Cardiac muscle cell (in vitro differentiated cells and primary cell): ENCODE measurements at places on chromosomes 6 and 20.

- peak; percentile 69 for DNase-seq
Observed at GRCh38 chr6:53961679-53962370, 149.4 kb upstream of the MLIP start.

- no peak for DNase-seq
Observed at GRCh38 chr6:56685994-56686393, 43.3 kb upstream of the DST start.

DNA sequence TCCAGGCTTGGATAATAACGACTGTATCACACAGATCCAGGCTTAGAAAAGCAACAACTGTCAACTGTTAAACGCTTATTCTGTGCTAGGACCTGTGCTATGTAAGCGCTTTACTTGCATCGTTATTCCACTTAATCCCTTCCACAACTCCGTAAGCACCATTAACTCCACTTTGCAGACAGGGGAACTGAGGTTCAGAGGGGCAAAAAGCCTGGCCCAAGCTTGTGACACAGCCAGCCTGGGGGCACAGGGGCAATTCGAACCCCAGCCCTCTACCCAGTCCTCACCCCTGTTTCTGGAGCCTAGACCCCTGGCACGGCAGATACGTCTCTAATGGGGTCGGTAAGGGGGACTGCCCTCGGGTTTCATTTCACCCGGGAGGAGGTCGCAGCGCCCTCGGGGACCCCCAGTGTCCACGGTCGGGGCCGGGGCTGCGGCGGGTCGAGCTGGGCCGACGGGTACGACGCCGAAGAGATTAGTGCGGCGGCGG is 411 bp downstream of the DSN1 start:
- DNase-seq: peak; percentile 6

GRCh38 chr20:10665027-10665561 is 8.7 kb downstream of the JAG1 start:
- DNase-seq: no peak

GRCh38 chr6:109512271-109512817 is 29.3 kb upstream of the ZBTB24 start:
- no peak for DNase-seq

- DNase-seq: no peak
Observed at GRCh38 chr6:13096084-13096483, 232.3 kb downstream of the TBC1D7 start.

DNA sequence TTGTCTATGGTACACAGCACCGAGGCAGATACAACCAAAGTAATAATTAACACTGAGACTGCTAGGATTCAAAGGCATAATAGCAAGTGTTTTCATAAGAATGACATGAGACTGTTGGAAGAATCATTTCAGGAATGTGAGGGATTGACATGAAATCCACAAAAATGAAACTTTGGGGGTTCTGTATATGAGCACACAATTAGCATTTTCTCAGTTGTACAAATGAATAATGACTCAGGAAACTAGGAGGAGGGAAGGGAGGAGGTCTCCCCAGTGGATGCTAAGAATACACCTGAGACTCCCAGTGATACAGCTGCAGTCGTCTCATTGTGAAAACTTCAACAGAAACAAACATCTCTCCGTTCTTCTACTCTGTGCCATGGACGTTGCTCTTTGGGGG is 428.4 kb upstream of the PLCB4 start:
- DNase-seq: no peak
